ENCODE measurements at places on chromosomes 16 and 17. TPM values are rescaled to one million over a fixed set of nuclear protein-coding genes. Genes with fewer than 3 reads are reported as not detected.

The C16orf87 gene
- total RNA-seq, result 53.3 TPM

The SEPTIN1 gene
- under 0.01 TPM for total RNA-seq

DNA sequence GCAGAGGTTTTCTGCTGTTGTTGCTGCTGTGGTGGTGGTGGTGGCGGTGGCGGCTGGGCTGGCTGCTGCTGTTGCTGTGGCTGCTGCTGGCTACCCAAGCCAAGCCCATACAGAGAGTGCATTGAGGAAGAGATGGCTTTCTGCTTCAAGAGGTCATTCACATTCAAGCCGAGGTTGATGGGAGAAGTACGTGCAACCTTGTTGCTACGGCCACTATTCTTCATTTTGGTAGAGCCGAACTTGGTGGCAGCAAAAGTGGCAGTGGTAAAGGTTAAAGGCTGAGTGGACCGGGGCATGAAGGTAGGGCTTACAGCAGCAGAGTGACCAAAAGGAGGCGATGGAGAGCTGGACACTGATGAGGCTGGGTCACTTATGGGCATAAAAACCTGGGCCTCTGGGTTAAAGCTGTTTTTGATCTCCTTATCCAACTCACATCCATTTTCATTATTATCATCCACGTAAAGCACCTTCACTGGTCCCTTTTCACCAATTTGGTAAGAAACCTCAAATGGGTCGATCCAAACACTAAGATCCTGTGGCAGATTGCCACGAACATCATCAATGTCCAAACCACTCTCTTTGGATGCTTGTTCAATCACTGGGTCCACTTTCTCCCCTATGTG lies 2.8 kb downstream of the TOB1 start:
- no peak for DNase-seq

GRCh38 chr17:50280801-50281441 lies 6.7 kb downstream of the TMEM92 start:
- DNase-seq, result no peak

GRCh38 chr17:16987066-16987829 lies 15.3 kb upstream of the TNFRSF13B start:
- DNase-seq, result no peak
